ENCODE measurements at places on chromosomes 13 and 19.
A peak's percentile ranks its signal among the peaks of the same experiment; 100 is the strongest.

GRCh38 chr13:49424011-49424560 is 19.8 kb downstream of the CAB39L start:
- no peak for DNase-seq

DNA sequence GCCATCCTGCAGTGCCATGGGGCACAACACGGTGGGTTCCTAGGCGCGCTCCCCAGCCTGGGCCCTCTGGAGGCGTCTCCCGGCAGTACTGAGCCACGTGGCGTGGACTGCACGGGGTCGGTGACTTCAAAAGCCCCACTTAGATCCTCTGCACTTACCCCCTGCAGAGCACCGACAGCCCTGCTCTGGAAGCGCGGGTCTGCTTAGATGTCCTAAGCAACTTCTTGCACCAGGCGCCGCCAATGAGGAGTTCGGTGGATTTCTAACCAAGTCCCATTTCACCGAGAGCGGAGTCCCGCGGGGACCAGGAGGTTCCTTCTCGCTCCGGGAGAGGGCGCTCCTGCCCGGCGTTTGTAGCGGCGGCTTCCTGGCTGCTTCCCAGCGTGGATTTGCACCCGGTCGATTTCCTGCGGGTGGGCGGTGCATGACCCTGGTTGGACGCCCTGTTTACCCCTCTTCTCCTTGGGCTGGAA is 25.2 kb upstream of the ZNF845 start:
- peak; percentile 5 for DNase-seq

DNA sequence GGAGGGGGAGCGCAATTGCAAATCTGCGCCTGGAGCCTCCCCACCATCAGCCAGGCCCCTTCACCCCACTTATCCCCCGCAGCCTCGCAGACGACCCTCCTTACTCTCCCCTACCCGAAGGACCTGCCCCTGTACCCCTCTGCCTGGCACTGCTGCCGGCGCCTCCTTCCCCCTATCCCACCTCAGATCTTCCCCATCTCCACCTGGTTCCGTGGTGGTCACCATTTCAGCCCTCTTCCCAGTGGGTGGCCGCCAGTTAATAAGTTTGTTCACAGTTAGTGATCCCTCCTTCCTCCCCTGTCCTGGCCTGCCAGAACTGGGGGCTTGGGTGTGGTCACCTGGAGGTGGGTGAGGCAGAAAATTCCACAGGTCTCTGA is 397 bp downstream of the SLC44A2 start:
- DNase-seq, result no peak

DNA sequence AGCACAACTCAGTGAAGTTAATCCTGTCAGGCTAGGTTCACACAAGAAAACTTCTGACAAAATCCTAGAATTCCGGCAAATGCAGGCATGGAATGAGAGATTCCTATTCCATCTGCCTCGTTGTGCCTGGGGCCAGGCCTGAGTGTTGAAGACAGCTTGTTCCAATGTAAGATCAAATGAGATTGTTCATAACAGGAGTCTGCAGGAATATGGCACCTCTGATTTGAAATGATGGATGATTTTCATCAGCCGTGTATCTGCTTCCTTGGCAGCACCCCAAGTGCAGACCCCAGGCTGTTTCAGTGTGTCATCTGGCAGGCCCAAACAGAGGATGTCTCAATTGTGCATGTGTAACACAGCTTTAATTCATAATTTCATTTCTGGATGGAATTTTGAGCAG is 35.3 kb upstream of the SACS start:
- no peak for DNase-seq

- DNase-seq, result no peak
Observed at GRCh38 chr19:18742324-18742723, 48.8 kb downstream of the COMP start.

DNA sequence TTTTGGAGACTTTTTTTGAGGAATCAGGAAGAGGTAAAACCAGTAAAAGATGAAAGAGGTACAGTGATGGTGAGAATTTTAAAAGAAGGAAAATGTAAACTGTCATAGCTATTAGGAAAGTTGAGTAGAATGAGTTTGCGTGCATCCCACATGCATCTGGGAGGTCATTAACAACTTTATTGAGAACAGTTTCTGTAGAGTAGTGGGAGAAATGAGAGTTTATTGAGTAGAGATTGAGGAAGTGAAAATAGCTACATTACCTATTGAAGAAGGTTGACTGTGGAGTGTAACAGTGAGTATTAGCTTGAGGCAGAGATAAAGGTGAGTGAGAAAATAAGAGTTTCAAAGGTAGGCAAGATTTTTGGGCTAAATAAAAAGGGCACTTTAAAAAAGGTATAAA is 38.7 kb downstream of the BRCA2 start:
- DNase-seq, result no peak

- no peak for DNase-seq
Observed at GRCh38 chr13:42794577-42795275, 13.3 kb downstream of the FAM216B start.

GRCh38 chr19:51345076-51345620 is 3.2 kb upstream of the VSIG10L start:
- DNase-seq, result no peak

GRCh38 chr13:21673789-21674489 is 3.1 kb downstream of the FGF9 start:
- peak; percentile 27 for DNase-seq

GRCh38 chr19:43471091-43471490 is 5.7 kb upstream of the LYPD3 start:
- no peak for DNase-seq

GRCh38 chr13:75871059-75871458 is 234.9 kb downstream of the LMO7 start:
- DNase-seq, result no peak

- no peak for DNase-seq
Observed at GRCh38 chr13:75137911-75138571, 343.9 kb downstream of the TBC1D4 start.

DNA sequence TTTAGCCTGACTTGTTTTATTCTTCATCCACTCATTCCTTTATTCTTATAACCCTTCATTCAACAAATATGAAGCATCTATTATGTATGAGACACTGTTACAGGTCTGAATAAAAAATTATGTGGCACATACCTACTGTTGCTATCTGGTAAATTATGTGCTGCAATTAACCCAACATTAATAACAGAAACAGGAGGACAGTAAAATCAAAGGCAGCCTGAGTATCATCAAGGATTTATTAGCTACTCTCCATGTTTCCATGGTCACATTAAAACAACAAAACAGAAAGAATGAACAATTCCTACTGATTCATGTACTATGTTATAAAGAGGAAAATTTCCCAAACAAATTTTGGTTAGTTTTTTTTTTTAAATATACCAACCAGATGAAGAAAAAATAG is 43.9 kb downstream of the RAP2A start:
- DNase-seq, result no peak

DNA sequence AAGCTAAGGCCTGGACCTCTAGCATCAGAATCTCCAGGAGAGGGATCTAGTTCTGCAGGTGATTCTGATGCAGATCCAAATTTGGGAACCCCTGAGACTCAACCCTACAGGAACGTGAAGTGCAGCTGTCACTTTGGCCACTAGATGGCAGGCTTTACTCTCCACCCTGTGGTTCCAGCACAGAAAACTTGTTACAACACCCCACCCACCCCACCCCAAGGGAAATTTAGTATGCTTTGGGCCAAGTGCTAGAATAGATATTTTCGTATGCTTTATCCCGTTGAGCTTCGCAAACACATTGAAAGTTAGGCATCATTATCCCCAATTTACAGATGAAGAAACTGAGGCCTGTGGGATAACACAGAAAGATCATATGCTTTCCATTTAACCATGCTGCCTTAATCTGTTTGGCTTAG is 232.0 kb downstream of the B3GLCT start:
- DNase-seq, result no peak

- DNase-seq, result peak; percentile 53
Observed at GRCh38 chr19:38068826-38069225, 155.2 kb downstream of the DPF1 start.

DNA sequence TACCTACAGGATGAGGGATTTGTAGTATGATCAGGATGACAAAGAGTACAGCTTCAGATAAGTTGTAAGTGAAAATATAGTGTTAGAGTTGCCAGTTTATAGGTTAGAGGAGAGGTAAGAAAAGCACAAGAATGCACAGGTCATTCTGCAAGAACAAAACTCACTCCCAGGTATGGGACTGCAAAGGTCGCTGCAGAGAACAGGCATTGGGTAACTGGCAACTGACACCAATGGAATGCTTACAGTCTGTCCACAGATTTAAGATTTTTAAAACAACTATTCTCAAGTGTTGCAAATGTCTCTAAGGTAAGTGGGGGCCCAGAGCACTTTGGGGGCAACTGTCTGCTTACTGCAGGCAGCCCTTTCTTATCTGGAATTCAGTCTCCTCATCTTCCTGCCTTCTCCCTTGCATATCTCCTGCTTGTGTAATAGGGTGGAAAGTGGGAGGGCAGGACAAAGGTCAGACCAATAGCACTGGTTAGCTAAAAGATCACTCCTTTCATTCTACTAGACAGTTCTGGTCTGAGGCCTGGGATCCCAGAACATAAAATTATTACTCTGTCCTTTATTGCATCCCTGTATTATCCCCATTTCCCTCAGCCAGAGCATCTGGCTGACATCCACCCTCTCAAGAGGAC is 42.3 kb upstream of the ZNF726 start:
- DNase-seq, result no peak

- no peak for DNase-seq
Observed at GRCh38 chr13:41512441-41512840, 55.1 kb downstream of the RGCC start.

DNA sequence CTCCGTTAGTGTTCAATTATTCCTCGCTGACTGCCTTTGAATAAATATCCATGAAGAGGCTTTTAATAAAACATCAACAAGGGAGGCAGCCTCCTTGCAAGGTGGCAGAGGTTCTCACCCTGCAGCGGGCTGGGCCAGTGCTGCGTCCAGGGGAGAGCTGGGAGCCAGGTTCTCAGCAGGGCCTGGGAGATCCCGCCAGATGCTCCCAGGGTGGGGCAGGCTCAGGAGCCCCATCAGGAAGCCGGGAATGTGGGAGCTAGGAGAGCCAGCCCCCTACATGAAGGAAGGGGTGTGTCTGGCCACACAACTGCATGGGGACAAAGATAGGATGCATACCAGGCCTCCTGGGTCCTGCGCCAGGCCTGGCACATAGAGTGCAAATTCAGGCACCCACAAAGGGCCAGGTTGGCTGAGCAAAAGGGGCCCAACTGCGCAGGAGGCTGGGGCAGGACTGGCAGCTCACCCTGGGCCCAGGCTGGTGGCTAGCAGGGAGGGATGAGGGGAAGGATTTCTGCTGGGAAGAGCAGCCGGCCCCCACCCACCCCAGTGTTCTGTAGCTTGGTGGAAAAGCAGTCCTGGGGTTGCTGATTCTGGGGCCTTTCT is 22.8 kb downstream of the VSTM2B start:
- DNase-seq, result no peak

- peak; percentile 98 for DNase-seq
Observed at GRCh38 chr19:3035542-3036118, 6.5 kb upstream of the TLE2 start.

DNA sequence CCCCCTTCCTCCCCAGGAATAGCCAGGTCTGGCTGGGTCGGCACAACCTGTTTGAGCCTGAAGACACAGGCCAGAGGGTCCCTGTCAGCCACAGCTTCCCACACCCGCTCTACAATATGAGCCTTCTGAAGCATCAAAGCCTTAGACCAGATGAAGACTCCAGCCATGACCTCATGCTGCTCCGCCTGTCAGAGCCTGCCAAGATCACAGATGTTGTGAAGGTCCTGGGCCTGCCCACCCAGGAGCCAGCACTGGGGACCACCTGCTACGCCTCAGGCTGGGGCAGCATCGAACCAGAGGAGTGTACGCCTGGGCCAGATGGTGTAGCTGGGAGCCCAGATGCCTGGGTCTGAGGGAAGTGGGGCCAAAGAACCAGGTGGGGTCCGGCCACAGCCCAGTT is 3.2 kb downstream of the KLK2 start:
- no peak for DNase-seq

GRCh38 chr19:4556597-4557127 is 2.8 kb downstream of the SEMA6B start:
- DNase-seq, result peak; percentile 60

DNA sequence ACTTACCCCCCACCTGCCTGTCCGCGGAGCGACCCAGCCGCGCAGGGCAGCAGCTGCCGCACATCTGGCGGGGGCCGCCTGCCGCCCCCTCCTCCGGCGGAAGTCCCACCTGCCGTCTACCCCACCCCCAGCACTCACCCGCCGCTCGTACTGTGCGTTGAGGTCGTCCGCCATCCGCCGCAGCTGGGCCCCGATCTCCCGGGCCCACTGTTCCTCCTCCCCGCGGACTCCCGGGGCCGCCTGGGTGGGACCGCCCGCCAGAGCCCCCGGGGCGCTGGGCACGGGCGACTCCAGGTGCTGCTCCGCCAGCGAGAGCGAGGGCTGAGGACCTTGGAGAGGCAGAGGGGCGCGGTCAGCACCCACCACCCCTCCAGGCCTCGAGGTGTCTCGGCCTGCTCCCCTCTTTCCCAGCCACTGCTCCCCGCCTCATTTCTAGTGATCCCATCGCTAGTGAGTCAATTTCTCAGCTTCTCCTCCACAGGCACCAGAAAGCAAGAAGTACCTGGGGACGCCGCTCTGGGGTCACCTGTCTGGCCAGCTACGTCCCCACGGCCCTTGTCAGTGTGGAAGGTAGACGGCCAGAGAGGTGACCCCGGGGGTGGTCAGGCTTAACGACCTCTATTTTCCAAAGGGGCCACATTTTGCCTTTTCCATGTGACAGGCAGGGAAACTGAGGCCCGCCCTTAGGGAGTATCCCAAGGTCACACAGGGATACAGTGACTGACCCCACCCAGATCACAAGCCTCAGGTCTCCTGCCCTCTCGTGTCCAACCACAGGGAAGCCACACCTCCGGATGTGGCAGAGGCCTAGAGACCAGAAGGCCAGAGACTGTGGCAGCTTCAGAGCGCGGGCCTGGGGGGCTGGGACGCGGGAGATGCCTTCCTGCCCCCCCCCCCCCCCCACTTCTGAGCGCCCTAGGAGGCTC is 4.3 kb downstream of the BBC3 start:
- peak; percentile 40 for DNase-seq

GRCh38 chr19:46134527-46134926 is 10.0 kb upstream of the IGFL3 start:
- peak; percentile 33 for DNase-seq

GRCh38 chr13:98189841-98190505 is 12.9 kb upstream of the RNF113B start:
- DNase-seq, result no peak

DNA sequence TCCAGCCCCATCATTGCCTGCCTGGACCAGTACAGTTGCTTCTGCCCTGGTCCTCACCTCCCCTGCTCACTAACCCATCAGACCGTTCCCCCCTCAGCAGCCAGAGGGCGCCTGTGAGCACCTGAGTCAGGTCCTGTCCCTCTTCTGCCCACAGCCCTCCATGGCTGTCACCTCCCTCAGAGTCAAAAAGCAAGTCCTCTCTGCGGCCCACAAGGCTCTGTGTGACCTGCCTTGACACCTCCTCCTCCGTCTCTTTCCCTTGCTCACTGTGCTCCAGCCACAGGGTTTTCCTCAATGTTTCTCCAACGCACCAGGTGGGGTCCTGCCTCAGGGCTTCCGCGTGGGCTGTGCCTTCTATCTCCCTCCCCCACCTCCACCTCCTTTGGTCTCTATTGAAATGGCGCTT is 29.4 kb upstream of the PTPRS start:
- DNase-seq, result no peak

DNA sequence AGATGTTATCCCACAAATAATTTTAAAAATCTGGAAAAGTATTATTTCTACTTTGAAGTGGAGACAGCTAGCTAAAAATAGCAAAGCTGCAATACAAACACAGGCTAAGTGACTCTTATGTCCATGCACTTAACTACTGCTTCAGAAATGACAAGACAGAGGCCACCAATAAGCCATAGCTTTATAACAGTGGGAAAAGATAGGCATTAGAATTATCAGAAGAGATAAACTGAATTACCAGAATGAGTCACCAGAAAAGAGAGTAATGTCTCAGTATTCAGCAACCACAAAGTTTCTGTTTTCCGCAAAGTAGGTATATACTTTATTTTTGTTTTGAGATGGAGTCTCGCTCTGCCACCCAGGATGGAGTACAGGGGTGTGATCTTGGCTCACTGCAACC is 17.1 kb downstream of the CLN5 start:
- no peak for DNase-seq

Measured in NCI-H774 (cell line).